ENCODE measurements at places on chromosomes 16 and 17.

GRCh38 chr16:88784856-88785105, 239 bp downstream of the PIEZO1 start:
- no peak for DNase-seq

DNA sequence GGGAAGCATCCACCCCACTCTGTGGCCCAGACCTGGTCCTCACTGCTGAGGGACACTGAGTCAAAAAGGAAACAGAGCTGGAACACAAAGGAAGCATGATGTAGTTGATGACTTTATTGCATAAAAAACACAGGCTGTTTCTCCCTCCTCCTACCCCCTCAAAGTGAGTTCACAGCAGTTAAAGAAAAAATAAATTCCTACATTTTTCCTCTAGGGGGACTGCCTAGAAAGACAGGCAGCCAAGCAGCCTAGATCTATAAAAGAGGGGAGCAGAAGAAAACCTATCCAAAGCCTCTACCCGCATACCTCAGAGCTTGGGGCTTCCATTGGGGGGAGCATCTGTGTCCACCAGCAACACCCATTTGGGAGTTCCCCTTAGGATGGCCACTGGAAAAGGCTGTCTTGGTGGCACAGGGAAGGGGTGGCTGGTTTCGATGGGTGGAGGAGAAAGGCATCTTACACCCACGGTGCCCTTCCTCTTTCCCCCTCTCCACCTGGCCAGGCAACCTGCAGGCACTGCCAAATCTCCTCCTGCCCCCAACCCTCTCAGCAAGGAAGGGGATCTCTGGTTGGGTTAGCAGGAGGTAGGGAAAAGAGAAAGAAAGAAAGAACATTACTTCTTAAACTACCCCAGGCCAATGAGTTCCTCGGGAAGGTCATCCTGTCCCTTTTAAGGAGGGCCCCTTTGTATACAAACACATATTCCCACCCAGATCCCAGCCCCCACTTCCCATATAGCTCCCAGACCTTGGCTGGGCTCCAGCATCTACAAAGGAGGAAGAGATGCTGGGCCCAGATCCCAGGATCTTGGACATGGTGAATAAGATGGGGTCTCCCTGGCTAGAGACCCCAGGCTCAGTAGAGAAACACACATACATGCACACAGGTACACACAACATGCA, 4.0 kb upstream of the SCRN2 start:
- no peak for DNase-seq

GRCh38 chr17:57852092-57852954, 2.5 kb upstream of the MRPS23 start:
- no peak for DNase-seq

DNA sequence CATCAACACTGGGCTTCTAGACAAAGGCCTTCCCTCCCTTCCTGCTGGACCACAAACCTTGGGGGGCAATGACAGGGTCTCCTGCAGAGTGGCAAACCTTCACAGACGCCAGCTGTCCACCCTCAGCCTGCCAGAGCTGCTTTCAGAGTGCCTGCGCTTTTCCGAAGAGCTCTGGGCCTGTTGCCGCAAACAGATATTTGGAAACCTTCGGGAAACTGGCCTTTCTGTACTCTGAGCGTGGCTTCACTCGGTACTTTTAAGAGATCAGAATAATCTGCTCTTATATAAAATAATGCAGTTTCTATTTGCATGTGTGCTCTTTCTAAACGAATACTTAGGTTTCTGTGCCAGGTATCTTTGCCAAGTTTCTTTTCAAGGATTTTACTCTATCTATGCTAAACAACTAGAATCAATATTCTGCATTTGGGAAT, 152.1 kb upstream of the CHMP6 start:
- no peak for DNase-seq

DNA sequence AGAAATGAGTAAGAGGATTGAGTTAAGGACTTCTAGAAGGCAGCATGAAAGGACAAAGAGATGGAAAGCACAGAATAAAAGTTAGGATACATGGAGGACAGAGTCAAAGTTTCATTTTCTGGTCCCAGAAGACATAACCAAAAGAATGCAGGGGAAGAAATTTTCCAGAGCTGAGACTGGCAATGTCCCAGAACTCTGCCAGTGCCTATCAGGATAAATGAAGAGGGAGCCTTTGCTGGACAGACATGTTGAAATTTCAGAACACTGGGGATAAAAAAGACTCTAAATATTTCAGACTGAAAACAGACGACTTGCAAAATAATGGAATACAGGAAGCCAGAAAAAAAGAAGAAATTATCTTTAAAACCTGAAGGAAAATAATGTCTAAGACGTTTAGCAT, 55.7 kb downstream of the NT5M start:
- no peak for DNase-seq

- DNase-seq: no peak
Measured at GRCh38 chr16:31201582-31202413, 762 bp downstream of the PYCARD start.

- DNase-seq: peak; percentile 28
Measured at GRCh38 chr17:72591289-72592241, 470.7 kb downstream of the SOX9 start.

All from HepG2 (cell line).